Astrocyte (in vitro differentiated cells and primary cell): ENCODE measurements at places on chromosomes 7 and 10. TPM values are rescaled to one million over a fixed set of nuclear protein-coding genes. Genes with fewer than 3 reads are reported as not detected.

DNA sequence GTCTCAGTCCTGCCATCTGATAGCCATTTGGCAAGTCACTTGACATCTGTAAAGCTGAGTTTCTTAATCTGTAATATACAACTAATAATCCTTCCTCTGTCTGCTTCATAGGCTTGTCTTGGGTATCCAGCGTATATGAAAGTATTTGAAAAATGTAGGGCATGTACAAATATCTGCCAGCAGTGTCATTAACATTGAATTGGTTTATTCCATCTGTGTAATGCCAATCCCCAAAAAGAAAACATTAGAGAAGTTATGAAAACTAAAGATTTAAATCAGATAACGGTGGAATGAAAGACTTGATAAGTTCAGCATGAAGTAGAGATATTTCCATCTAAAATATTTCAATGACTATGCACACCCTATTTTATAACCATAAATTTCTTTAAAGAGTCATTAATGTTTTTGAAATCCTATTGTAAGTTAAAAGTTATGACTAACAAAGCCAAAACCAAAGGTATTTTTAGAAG, 9.8 kb upstream of the RTKN2 start:
- peak; percentile 78 for DNase-seq

- DNase-seq: no peak
Measured at GRCh38 chr7:69878015-69878414, 279.7 kb downstream of the AUTS2 start.

GRCh38 chr10:89062861-89063260, 72.3 kb downstream of the FAS start:
- peak; percentile 32 for DNase-seq

SPDYE1 gene
- not detected in 2 replicates for total RNA-seq
